ENCODE measurements at places on chromosomes 2 and 18.

GRCh38 chr2:70468878-70469277 lies 84.7 kb downstream of the TGFA start:
- DNase-seq: no peak

- no peak for DNase-seq
Observed at GRCh38 chr2:229818230-229818629, 103.6 kb downstream of the TRIP12 start.

GRCh38 chr18:41096504-41096903 lies 858.5 kb upstream of the PIK3C3 start:
- no peak for DNase-seq

GRCh38 chr2:111919365-111919764 lies 21.0 kb downstream of the MERTK start:
- DNase-seq: no peak

- no peak for DNase-seq
Observed at GRCh38 chr2:218081063-218081462, 12.0 kb downstream of the RUFY4 start.

GRCh38 chr2:186570604-186571003 lies 19.3 kb upstream of the ITGAV start:
- DNase-seq: no peak

- no peak for DNase-seq
Observed at GRCh38 chr2:46470114-46470628, 9.2 kb upstream of the TMEM247 start.

DNA sequence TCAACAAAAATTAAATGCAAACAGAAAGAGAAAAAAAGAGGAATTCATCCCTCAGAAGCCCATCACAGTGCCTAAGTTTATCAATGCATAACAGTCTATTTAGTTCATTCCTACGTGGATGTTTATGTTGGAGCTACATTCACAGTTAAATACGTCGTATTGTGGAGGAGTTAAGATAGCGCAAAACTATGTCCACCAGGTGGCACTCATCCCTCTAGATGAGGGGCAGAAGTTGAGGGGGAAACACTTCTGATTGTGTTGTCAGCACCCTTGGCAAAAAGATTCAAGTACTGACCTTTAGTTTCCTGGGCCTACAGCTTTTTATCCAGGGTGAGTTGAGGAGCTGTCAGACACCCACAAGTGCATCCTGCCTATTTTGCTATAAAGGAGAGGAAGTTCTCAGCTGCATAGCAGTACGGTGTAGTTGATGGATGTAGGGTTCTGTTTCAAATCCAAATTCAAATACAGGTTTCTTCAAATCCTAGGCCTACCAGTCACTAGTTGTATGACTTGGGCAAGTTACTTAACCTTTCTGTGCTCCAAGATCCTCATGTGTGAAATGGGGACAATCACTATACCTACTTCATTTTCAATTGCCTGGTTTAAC lies 26.8 kb upstream of the MYO1B start:
- DNase-seq: no peak

DNA sequence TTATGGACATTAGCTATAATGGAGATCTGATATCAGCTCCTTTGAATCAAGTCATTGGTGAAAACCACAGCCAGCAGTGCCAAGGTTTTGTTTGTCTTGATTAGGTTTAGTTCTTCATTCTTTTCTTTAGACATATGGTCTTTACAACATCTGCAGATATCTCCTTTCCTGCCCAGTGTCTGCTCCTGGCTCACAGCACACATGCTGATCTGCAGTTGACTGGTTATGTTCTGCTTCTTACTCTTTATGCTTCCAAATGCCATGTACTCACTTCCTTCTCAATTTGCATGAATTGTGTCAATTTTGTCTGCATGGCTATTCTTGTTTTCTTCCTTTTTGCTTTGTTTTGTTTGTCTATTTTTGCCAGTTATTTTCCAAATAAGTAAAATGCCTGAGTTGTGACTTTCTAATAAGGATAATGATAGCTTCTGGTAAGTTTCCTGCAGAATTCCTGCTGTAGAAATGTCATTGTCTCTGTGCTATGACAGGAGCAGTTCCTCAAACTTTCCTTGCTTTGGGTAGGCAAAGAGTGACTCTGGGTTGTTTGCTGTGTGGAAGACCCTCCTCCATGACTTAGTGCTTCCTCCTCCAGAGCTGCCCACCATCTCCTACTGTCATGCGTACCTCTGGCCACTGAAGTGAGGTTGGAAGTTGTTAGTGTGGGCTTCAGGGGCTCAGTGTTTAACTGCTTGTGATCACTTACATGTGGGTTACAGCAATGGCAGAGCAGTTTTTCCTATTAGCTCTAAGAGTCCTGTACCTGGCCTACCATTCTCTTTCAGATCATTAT lies 8.2 kb downstream of the ARHGAP25 start:
- DNase-seq: no peak

- DNase-seq: no peak
Observed at GRCh38 chr18:25244170-25244569, 107.8 kb downstream of the ZNF521 start.

GRCh38 chr2:133377021-133377481 lies 191.2 kb downstream of the NCKAP5 start:
- DNase-seq: no peak

DNA sequence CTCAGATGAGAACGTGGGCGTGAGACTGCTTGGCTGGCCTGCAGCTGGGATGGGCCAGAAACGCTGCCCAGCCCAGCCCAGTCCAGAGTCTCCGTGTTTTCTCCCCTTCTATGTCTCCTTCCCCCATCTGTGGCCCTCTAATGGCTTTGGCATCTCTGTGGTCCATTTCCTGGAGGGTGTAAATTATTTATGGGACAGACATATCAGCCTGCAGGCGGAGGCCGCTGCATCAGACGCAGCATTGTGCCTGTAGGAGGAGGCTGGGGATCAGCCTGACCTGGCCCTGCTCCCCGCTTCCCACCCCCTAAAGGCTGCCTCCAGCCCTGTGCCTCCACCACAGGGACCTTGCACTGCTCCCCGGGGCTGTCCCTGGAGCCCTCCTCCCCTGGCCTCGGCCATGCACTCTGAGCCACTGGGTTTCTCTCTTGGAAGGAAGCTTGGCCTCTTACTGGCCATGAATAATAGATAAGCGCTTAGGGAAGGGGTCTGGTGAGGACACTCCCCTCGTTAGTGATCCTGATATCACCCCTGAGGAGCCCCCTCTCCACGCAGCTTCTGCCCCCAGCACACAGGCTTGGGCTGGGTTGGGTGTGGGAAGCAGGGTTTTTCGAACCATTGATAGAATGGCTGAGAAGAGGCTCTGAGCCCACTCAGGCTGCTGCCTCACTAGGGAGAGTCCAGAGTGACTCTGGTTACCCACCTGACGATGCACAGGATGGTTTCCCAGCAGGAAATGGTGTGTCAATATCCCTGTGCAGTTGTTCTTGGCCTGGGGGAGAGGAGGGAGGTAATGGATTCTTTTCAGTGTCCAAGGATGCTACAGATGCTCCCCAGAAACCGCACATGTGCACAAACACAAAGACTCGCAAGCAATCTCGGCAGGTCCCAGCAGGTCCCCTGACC lies 185.5 kb downstream of the MYCN start:
- DNase-seq: no peak

- no peak for DNase-seq
Observed at GRCh38 chr2:38850045-38850444, 25.7 kb downstream of the DHX57 start.

GRCh38 chr2:18171191-18172139 lies 293.0 kb downstream of the KCNS3 start:
- no peak for DNase-seq

DNA sequence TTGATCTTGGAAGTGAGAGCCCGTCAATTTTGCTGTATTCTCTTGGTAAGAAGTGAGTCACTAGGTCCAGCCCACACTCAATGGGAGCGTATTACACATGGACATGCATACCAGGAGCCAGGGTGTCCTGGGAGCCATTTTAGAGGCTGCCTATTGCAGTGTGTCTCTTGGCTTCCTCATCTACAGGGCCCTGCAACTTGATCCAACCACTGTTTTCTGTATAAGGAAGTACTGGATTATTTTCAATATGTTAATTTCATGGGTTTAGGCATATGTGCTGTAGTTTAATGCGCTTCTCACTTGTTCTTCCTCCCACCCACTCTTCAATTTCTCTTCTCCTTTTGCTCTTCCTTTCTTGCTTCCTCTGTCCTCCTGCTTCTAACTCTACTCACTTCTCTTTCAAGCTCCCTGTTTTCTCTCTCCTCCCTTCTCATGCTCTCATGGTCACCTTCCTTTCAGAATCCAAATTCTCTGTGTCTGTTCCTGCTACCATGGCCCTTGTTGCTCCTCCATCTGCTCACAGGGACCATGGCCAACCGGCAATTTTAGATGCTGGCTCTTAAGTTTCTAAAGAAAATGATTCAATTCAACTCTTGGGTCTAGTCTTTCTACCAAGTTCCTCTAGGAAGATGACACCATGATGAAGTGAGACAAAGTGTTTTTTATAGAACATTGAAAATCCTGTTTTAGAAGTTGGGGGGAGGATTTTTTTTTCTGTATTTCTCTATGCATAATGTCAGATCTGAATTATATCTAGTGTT lies 152.0 kb upstream of the ZEB2 start:
- no peak for DNase-seq

- no peak for DNase-seq
Observed at GRCh38 chr2:217430916-217431576, 571.2 kb upstream of the TNP1 start.

GRCh38 chr2:160837416-160837815 lies 322.8 kb upstream of the TANK start:
- no peak for DNase-seq

GRCh38 chr2:74708883-74709282 lies 54.8 kb downstream of the SEMA4F start:
- no peak for DNase-seq

DNA sequence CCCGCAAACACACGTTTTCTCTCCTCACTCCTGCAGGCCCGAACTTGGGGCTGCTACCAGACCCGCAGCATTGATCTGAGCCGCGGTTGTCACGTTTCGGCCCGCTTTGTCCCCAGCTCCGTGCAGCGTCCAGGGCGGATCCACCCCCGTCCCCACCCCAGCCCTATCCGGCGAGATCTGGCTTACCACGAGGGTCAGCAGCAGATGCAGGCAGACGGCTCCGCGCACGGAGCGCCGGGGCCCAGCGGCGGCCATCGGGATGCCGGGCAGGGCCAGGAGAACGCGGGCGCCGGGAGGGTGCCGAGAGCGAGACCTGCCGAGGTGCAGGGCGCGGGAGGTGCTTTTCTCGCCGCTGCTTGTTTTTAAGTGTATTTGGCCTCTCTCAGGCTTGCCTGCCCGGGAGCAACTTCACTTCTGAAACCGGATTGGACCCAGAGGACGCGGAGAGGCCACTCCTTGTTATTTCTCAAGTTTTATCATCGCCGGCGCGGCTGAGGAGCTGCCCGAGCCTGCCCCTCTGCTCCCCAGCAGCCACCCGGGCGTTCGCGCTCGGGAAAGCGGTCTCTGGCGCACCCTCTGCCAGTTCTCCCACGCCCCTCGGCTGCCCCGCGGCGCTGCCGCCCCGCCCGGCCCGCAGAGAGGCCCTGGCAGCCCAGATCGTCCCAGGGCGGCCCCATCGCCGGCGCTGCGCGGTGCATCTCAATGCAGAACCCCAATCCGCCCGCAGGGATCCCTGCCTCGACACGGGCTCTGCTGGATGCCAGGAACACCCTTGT lies at the start of gene DSC3:
Gene DSC3 (minus strand): TSS at position 337 of the 776 bp plus-strand sequence. CDS start 82 bp downstream, at position 255.
- no peak for DNase-seq

GRCh38 chr2:231634951-231635875 lies 42.5 kb downstream of the TEX44 start:
- no peak for DNase-seq

- DNase-seq: no peak
Observed at GRCh38 chr2:20645301-20645701, 5.6 kb downstream of the HS1BP3 start.

DNA sequence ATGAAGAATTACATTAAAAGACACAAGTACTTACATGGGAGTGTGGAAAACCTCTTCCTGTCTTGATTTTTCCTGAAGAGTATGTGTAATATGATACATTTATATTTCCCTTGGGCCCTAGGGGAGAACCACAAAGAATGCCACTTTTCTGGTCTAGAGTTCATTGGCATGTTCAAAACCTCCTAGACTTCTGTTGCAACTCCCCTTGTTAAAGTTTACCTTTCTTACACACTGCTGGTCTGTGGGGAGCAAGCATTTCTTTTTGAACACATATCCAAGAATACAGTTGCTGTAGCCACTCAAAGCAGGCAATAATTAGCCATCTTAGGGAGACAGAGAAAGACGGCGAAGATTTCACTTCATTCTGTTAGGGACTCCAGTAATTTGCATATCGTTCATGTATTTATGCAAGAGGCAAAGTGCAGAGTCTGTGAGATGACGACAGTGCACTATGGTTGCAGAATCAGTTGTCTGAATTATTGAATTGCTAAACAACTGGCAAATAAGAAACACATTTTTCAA lies 103.5 kb downstream of the NOL4 start:
- DNase-seq: no peak

DNA sequence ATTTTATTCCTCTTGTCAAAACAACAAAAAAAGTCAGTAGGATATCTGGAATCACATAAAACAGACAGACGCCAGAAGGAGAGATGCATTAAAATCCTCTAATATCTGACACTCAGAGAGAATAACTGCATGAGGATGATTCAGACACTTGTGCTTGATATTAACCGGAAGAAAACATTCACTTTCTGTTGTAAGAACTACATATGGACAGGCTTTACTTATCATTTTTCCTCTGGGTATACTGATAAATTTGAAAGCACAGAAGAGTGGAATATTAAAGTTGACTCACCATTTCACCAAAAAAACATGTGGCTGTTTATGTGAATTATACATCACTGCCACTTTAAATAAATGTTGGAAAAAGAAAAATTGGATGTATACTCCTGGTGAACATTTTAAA lies 589.1 kb upstream of the CDH2 start:
- no peak for DNase-seq

DNA sequence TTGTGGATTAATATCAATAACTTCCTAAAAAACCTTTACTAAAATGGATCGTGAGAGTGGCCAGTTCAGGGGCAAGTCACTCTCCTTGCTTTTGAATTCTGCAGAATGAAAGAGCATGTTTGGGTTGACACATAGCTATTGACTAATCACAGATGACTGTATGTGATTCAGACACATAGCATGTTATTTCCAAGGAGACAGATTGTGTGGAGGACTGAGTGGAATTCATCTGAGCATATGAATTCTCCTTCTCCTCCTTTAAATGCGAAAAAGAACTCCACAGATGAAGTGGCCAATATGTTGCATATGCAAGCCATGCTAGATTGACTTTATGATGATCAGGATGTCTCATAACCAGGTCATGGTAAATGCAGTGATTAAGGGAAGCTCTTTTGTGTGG lies 249.4 kb upstream of the FAM98A start:
- no peak for DNase-seq

DNA sequence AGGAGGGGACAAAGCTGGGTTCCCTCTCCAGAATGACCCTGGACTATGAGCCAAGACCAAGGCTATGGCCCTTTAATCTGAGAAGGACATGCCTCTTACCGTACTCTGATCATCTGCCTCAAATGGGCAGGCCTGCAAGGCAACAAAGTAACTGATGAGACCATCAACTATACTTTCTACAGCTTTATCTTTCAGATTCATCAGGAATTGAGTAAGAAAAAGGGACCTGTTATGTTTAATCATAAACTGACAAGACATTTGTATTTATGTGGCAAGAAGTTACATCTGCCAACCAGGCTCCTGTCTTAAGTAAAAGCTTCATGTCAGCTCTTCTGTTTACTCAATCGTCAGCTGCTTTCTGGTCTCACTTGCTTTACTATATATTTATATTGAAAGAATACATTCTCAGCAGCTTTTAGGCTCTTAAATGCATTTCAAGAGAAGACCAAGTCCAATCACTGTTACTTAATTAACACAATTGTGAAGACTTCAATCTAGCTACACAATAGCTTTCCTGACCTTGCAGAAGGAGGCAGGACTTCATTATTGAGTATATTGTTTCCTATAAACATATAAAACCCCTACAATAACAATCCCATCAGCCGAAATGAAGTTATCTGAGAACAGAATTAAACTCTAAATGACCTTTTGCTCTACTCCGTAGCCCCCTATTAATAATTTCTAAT lies 163.8 kb downstream of the ETAA1 start:
- DNase-seq: no peak
